ENCODE measurements at places on chromosomes 1 and 21. TPM values are rescaled to one million over a fixed set of nuclear protein-coding genes. Genes with fewer than 3 reads are reported as not detected.

The ZNF124 gene
- 45.6 TPM for total RNA-seq

The MROH7 gene
- 0.71 TPM for total RNA-seq

The RAB7B gene
- 1.1 TPM for total RNA-seq

The SYPL2 gene
- total RNA-seq = not detected

The UBL4B gene
- total RNA-seq = not detected

The KIF17 gene
- total RNA-seq = not detected

The PLA2G2D gene
- not detected for total RNA-seq

The CELSR2 gene
- 5.3 TPM for total RNA-seq

The CFHR1 gene
- total RNA-seq = not detected

The TFF3 gene
- total RNA-seq = not detected

The AMY1A gene
- not detected for total RNA-seq

The S100A3 gene
- not detected for total RNA-seq

The KIAA1614 gene
- total RNA-seq = 0.27 TPM

Measured in Calu3 (cell line).